ENCODE measurements at places on chromosomes 16 and 17.
A peak's percentile ranks its signal among the peaks of the same experiment; 100 is the strongest.

DNA sequence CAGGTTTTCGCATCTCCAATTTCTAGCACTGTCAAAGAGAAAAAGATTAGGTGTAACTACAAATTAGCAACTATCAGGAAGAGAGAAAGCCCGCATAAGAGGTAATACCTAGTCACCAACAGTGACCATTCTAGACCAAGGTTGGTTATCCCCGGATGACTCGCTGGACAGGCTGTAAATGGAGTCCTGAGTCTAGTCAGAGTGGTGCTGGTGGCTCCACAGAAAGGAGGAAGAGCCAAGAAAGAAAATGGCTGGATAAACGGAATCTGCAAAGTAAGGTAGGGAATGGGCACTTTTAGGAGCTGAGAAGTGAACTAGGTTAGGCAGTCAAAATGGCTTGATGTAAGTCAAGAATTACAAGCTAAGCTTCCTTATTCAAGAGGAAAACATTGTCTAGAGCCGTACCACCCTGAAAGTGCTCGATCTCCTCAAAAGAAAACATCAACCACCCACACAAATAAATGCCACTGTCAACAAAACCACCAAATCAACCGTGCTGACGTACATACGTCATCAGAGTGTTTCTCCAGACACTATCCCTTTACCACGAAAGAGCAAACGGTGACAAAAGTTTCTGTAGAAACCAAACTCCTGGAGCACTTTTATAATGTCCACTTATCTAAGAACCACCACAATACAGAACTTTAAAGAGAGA, 2.2 kb downstream of the GSPT1 start:
- DNase-seq: no peak

- DNase-seq: no peak
Observed at GRCh38 chr17:526425-526824, 173.8 kb upstream of the RPH3AL start.

GRCh38 chr17:81852237-81852636, 8.1 kb downstream of the P4HB start:
- no peak for DNase-seq

DNA sequence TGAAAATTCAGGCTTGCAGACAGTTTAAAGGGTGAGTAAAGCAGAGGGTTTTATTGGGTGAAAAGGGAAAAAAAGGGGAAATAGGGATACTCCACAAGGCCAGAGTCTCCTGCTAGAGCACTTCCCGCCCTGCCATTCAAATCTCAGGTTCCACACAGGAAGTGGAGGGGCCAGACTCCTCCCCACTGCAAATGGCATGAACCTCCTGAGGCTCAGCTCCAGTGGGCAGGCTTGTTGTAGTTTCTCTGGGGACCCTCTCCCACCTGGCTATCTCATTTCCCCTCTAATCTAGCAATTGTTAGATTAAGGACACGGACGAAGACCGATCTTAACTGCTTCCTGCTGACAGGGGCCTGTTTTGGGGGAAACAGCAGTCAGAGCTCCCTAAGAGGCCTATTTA, 43.4 kb downstream of the TAOK1 start:
- DNase-seq: no peak

DNA sequence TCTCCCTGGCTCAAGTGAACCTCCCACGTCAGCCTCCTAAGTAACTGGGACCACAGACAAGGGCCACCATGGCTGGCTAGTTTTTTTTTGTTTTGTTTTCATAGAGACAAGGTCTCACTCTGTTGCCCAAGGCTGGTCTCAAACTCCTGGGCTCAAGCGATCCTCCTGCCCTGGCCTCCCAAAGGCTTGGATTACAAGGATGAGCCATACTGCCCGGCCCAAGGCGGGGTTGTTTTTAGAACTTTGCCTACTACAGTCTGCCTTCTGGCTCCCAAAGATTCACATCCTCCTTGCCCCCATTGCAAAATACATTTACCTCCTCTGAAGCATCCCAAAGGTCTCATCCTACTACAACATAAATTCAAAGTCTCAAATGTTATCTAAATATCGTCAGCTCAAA, 49.5 kb upstream of the PHOSPHO1 start:
- DNase-seq: no peak

GRCh38 chr17:71850812-71851211, 270.0 kb upstream of the SOX9 start:
- DNase-seq: no peak

DNA sequence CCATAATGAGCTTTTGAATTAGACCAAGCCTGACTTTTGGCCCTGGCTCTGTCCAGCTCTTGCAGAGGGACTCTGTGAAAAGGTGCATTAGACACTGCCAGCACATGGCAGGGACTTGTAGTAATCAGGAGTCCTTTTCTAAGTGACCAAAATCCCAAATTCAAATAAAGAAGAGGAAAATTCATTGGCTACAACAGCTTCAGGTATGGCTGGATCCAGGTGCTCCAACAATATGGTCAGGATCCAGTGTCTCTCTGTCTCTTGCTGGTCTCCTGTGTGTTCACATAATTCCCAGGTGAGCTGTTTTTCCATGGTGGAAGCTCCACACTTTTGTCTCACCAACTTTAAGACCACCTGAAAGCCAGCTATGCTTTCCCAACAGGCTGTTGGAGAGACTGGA, 358.8 kb upstream of the TNRC6C start:
- DNase-seq: no peak

- no peak for DNase-seq
Observed at GRCh38 chr17:42210046-42210445, 15.8 kb upstream of the GHDC start.

- no peak for DNase-seq
Observed at GRCh38 chr16:64711596-64711995, 410.3 kb downstream of the CDH11 start.

DNA sequence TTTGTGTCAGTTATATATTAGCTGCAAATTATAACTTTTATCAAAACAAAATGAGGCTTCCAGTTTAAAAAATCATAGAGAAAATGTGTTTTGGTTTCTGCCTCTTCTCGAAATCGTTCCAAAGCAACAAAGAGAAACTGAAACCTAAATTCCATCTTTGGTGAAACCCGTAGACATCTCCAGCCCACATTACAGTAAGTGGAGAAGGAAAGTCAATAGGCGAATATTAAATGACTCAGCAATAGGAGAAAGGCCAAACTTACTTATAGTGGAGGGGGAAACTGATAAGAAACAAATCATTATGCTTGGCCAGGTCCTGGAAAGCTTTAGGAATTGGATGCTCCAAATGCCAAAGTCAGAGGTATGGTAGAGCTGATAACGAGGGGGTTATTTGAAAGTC, 103.0 kb upstream of the SHISA6 start:
- no peak for DNase-seq

DNA sequence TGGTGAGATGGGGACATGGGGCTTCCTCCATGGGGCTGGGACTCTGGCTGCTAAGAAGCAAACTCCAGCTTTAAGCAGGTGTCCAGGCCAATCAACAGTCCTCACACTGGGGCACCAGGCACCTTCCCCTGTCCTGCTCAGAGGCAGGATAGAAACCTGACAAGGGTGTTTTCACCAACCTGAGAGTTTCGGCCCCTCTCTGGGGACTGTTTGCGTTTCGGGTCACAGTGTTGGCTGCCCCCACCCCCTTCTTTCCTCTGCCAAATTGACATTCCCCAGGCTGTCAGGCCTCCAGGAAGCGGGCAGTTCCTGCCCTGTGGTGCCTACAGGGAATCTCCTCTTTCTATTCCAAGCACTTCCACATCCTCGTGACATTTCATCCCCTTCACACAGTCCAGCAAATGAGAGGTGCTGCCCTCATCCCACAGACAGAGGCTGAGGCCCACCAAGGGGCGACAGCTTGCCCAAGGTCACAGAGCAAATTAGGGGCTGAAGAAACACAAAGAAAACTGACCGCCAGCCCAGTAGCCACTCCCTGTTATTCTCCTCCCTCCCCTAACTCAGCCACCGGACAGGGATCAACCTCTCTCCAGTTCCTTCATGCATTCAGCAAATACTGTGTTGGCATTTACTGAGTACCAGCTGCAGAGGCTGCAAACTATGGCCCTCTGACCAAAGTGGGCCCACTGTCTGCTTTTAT, 38.0 kb downstream of the MMP15 start:
- DNase-seq: no peak

GRCh38 chr16:89633064-89633631, 19.7 kb downstream of the DPEP1 start:
- peak; percentile 5 for DNase-seq

DNA sequence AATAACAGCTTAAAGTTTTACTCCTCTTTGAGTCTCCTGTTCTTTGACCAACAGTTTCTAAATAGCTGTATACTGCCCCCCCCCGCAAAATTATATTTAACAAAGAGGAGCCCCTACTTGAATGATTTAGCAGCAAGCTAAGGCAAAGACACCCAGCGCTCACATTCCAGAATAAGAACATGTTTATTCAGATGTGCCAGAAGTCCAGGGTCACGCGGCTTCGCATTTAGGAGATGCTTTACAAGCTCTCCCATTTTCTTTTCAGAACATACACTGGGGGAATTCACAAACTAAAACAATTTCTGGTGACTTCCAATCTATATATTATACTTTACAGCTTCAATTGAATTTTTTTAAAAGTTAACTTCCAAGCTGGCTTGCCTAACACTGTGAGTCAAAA, 5.3 kb downstream of the PLD6 start:
- DNase-seq: no peak

- no peak for DNase-seq
Observed at GRCh38 chr17:67229109-67229955, 15.7 kb downstream of the HELZ start.

DNA sequence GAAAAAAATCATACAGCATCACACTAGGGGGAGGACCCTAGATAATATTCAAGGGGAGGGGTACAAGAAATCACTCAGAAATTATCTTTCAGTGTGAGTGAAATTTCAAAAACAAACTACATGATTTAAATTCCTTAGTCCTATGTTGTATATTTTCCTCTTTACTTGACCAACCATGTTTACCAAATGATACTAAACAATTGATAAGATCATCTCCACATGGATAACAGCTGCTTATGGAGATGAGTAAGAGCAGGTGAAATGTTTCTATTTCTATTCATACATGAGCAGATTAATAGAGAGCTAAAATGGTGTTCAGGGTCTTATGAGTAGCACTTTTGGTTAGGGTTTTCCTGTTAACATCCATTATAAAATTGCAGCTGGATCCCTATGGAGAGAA, 7.3 kb upstream of the VAT1L start:
- no peak for DNase-seq

GRCh38 chr16:69880640-69881133, 70.4 kb upstream of the CLEC18A start:
- peak; percentile 38 for DNase-seq

GRCh38 chr17:71467719-71468118, 653.1 kb upstream of the SOX9 start:
- no peak for DNase-seq

- DNase-seq: peak; percentile 38
Observed at GRCh38 chr16:89409161-89409711, 81.1 kb downstream of the ANKRD11 start.

DNA sequence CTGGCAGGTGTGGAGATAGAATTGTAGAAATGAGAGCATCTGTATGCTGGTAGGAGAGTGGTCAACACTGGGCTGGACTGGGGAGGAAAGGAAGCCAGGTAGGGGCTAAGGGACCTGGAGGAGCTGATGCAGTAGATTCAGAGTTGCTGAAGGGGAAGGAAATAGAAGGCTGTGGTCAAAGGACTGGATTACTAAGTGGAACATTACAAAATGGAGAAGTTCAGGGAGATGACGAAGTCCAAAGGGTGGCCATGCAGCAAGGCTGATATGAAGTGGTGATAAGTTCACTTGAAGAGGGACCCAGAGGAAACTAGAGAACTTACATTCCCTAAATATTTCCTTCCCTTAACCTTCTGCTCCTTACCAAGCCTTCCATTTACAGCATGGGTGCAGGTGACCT, 8.6 kb upstream of the CCL2 start:
- no peak for DNase-seq

DNA sequence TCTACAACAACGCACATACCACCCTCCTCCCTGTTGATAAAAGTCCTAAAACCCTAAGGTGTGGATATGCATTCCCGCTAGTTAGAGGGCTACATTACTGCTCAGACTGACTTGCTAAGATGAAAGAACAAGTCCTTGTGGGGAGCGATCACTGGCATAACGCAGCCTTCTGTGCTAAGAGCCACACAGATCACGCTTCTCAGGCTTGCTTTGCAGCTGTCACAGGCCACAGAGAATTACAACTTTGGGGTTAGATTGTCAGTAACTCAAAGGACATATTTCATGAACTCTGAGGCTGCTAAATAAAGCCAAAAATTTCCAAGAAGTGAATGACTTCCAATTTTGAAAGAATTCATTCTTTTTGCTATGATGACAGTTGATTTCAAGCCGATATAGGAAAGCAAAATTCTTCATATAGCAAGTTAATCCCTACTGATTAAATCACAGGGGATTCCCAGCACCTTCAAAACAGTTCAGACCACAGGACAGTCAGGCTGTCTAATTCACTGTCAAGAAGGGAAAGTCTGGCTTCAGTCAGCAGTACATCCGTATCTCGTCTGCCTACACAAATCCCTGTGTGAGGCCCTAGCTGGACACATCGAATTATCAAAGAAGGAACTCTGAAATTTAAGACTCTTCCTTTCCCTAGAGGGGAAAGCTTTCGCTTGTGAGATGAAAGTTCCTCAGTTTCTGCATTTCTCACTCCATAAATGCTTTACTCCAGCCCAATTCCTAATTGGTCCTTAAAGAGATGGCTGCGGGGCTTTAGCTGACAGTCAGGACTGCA, 107.1 kb downstream of the VPS53 start:
- no peak for DNase-seq

GRCh38 chr17:17150448-17150800, 55.7 kb downstream of the PLD6 start:
- no peak for DNase-seq

- DNase-seq: peak; percentile 74
Observed at GRCh38 chr17:74190154-74190553, 13.3 kb upstream of the RPL38 start.

DNA sequence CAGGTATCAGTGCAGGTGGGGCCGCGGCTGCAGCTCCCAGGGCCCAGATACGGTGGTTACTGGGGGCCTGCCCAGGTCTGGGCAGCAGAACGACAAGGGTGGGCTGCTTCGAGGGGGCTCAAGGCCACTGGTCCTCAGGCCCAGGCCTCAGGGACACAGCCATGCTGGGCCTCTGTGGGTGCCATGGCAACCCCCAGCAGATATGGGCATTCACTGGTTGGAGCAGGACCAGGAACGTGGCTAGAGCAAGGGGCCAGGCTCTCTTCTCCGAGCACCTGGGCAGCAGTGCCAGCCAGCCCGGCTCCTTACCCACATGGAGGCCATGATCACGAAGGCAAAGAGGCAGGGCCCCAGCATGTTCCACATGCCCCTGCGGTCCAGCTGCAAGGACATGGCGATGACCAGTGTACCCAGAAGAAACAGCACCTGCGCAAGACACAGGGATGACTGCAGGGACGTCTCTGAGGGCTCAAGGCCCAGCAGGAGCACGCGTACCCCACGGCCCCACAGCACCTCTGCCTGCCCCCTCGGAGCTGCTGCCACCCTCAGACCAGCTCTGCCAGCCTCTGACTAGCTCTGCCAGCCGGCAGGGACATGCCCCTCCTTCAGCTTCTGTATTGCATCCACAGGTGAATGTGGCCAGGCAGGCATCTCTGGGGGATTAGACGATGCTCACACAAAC, 2.1 kb upstream of the MRPL28 start:
- no peak for DNase-seq

DNA sequence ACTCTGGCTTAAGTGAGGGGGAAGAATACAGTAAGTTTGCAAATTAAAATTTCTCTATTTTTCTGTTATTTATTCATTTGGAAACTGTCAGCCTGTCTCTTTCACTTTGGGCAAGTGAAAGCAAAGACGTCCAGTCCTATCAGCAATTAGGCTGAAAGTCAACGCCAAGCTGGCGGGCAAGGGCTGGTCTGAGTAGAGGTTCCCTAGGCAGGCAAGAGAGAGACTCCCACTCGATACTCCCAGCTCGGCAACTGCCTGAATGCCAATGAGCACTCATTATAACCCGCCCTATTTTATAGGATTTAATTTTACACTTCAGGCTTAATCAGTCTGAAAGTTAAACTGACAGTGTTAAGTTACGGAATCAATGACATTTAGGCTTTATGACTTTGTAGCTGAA, 14.3 kb upstream of the SLC38A8 start:
- DNase-seq: no peak

Measured in fibroblast of pulmonary artery (primary cell).